ENCODE measurements at places on chromosomes 4 and X. TPM values are rescaled to one million over a fixed set of nuclear protein-coding genes. Genes with fewer than 3 reads are reported as not detected.

ZNF41 gene
- 6.1 TPM for total RNA-seq

DNA sequence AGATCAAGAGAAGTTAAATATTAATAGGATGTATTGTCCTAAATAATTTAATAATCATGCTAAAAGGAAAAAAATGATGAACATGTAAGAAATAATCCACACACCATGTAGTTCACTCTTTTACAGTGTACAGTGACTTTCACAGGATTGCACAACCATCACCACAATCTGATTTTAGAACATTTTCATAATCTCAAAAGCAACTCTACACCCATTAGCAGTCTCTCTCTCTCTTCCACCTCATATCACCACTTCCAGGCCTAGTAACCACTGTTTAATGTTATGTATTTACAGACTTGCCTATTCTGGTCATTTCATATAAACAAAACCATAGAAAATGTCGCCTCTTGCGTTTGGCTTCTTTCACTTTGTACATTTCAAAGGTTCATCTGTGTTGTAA is 153.4 kb downstream of the FSTL5 start:
- H3K4me3 ChIP-seq = no peak overlapping the region
- H3K36me3 ChIP-seq = no peaks in the 10 kb centered on the region
- no peak overlapping the region for H3K27ac ChIP-seq

DCAF8L2 gene
- total RNA-seq = not detected

KDR gene
- total RNA-seq = not detected

RS1 gene
- not detected for total RNA-seq

GRCh38 chr4:175951794-175952193 is 113.8 kb upstream of the WDR17 start:
- H3K27ac ChIP-seq = no peak overlapping the region
- no peak for DNase-seq
- no peaks in the 10 kb centered on the region for H3K36me3 ChIP-seq
- H3K27me3 ChIP-seq = peaks cover 4% of the 10 kb centered on the region
- H3K4me3 ChIP-seq = no peak overlapping the region

- no peak overlapping the region for H3K27ac ChIP-seq
- peaks cover 32% of the 10 kb centered on the region for H3K27me3 ChIP-seq
- peaks cover 2% of the 10 kb centered on the region for H3K36me3 ChIP-seq
- DNase-seq = no peak
- peaks cover 6% of the 10 kb centered on the region for H3K4me1 ChIP-seq
These were observed 53.7 kb upstream of the RBPJ start for GRCh38 chr4:26267087-26267486.

DNA sequence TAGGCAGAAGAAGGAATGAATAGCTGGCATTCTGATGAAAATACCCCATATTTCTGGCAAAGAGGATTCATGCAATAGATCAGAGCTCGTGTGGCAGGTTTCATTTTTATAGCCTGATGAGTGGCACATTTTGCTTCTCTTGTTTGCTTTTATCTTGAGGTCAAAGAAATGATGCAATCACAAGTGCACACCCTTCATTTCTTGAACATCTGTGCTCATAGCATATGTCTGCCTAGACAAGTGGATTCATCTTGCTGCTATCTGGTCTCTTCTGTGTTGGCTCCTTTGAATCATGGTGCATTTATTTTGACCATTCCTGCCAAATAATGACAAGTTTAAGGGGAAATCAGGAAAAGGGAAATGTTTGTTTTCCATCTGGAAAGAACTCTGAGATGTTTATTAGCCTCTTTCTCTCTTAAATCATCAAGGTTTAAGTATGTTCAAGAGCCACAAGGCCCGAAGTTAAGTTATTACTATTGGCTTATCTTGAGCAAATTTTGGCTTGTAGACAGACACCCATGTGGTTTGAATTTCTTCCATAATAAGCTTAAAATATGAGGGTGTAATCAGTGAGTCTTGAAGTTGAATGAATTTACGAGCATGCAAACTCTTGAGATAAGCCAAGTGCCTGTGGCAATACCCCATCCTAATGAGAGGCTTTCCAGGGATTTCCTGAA is 59.3 kb upstream of the HS3ST1 start:
- H3K4me3 ChIP-seq = no peak overlapping the region
- H3K4me1 ChIP-seq = peaks cover 59% of the 10 kb centered on the region
- no peak overlapping the region for H3K27ac ChIP-seq

GRCh38 chrX:8849945-8850344 is 48.8 kb upstream of the FAM9A start:
- no peaks in the 10 kb centered on the region for H3K36me3 ChIP-seq
- peaks cover 36% of the 10 kb centered on the region for H3K27me3 ChIP-seq

GRCh38 chr4:106323119-106323518 is 6.8 kb downstream of the AIMP1 start:
- no peak for DNase-seq
- H3K27me3 ChIP-seq = no peaks in the 10 kb centered on the region
- H3K36me3 ChIP-seq = peaks cover 28% of the 10 kb centered on the region
- H3K4me1 ChIP-seq = peaks cover 16% of the 10 kb centered on the region
- peak overlapping the region; percentile 33 for H3K27ac ChIP-seq

PPP2R2C gene
- not detected for total RNA-seq

DNA sequence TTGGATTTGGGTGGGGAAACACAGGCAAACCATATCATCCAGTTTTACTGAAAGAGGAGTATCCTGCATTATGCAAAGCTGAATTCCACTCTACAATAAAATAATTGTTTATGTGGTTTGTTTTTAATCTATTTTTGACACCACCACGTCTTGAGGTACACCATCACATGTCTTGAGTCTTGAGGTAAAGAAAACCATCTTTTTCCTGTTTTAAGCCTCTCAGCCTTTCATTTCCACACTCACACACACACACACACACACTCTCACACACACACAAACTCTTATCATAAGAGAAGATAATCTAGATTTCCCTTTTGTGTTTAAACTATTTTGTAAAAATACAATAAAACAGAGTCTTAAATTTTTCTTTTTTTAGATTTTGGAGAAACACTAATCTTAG is 32.0 kb downstream of the SPIN3 start:
- H3K36me3 ChIP-seq = peaks cover 2% of the 10 kb centered on the region
- DNase-seq = no peak
- H3K27ac ChIP-seq = no peak overlapping the region
- H3K27me3 ChIP-seq = peaks cover 9% of the 10 kb centered on the region
- no peak overlapping the region for H3K4me3 ChIP-seq
- H3K4me1 ChIP-seq = no peaks in the 10 kb centered on the region

BEX4 gene
- total RNA-seq = 22.6 TPM

BTK gene
- 1.7 TPM for total RNA-seq

DNA sequence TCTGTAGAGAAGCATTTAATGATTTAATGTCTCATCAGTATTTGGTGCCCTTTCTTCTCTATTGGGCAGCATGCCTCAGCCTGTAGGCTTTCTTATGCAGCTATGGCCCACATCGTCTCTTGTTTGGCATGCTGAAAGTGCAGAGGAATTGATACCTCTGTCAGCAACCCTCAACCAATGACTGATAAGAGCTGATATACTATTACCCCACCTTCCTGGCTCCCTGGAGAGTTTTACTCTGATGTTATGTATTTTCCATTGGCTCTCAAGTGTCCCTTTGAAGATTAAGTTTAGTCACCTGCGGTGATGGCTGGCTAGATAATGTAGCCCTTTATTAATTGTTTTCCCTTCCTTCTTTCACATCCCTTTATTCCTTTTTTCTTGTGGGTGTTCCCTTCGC is 41.2 kb upstream of the PDHA2 start:
- H3K27me3 ChIP-seq = no peaks in the 10 kb centered on the region
- no peaks in the 10 kb centered on the region for H3K4me1 ChIP-seq
- no peak overlapping the region for H3K27ac ChIP-seq
- H3K4me3 ChIP-seq = no peak overlapping the region
- no peak for DNase-seq

- H3K36me3 ChIP-seq = no peaks in the 10 kb centered on the region
- DNase-seq = no peak
- H3K4me1 ChIP-seq = no peaks in the 10 kb centered on the region
- no peak overlapping the region for H3K4me3 ChIP-seq
- no peak overlapping the region for H3K27ac ChIP-seq
- peaks cover 30% of the 10 kb centered on the region for H3K27me3 ChIP-seq
These were observed 23.7 kb downstream of the MAOA start for GRCh38 chrX:43679778-43680177.

DNA sequence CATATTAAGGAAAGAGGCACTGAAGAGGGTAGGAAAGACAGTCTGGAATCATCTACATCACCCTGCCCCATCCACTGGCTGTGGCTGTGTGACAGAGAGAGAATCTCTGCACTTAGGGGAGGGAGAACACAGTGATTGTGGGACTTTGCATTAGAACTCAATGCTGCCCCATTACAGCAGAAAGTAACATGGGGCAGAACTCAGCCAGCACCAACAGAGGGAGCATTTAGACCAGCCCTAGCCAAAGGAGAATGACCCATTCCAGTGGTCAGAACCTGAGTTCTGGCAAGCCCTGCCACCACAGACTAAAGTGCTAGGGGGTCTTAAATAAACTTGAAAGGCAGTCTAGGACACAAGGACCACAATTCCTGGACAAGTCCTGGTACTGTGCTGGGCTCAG is 37.9 kb downstream of the ZNF330 start:
- DNase-seq = no peak
- no peaks in the 10 kb centered on the region for H3K4me1 ChIP-seq
- no peak overlapping the region for H3K4me3 ChIP-seq
- peaks cover 19% of the 10 kb centered on the region for H3K27me3 ChIP-seq

GRCh38 chr4:77922158-77923094 is 59.8 kb downstream of the MRPL1 start:
- H3K4me1 ChIP-seq = no peaks in the 10 kb centered on the region
- no peak overlapping the region for H3K27ac ChIP-seq
- no peaks in the 10 kb centered on the region for H3K27me3 ChIP-seq
- DNase-seq = no peak

DNA sequence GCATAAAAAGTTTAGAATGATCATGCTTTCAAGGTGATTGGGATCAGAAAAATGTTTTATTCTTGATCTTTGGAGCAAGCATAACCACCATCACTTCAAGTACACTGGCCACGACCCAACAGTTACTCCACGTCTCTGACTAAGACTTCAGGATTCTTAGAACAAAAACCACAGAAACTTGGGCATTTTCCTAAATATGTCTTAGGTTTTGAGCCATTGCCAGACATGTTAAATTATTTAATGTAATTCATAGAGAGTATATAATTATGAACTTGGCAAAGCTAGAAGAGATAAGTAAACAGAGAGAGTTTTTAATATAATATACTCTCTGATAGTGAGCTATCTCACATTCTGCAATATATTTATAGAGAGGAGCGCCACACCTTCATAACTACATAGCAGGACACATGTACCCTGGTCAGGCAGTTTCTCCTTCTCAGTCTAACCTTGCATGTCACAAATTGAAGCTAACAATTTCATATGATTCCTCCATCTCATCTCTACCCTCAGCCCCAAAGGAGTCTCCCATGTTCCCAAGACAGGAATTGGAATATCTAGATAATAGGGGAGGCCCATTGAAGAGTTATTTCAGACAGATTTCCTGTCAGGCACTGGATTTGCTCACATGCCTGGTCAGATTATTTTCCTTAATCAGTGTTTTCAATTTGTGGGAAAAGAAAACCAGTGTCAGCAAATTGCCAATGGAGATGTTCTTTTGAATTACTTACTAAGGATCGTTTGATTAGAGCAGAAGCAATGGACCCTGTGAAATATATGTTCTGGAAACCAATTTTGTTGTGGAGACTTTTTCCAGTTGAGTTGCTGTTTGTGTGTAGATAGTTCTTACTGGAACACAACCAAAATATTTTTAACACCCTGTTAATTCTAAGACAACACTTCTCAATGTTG is 61.7 kb upstream of the GUCY1A1 start:
- no peaks in the 10 kb centered on the region for H3K27me3 ChIP-seq
- no peak for DNase-seq
- no peaks in the 10 kb centered on the region for H3K36me3 ChIP-seq
- H3K4me3 ChIP-seq = no peak overlapping the region

DNA sequence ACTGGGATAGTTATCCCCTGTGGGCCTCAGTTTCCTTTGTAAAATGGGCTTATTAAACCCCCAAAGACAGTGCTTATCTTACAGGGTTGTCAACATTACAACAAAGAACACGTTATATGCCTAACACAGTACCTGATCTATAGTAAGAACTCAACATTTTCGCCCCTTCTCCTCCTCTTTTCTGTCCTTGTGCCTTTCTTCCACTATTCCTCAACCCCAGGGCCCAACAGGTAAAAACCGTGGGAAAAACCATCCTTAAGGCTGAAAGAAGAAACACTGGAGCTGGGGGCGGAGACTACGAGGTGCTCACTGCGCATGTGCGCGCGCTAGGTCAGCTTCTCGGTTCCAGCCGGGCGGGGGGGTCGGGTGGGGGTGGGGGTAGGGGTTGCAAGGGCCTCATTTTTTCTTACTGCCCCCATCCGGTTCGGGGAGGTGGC is 426 bp upstream of the XIAP start:
- peaks cover 18% of the 10 kb centered on the region for H3K4me1 ChIP-seq

PRKX gene
- total RNA-seq = 98.5 TPM

PRDM8 gene
- 3.3 TPM for total RNA-seq

- H3K27me3 ChIP-seq = no peaks in the 10 kb centered on the region
- H3K27ac ChIP-seq = no peak overlapping the region
- H3K4me3 ChIP-seq = no peak overlapping the region
- no peaks in the 10 kb centered on the region for H3K36me3 ChIP-seq
- H3K4me1 ChIP-seq = no peaks in the 10 kb centered on the region
These were observed 22.3 kb upstream of the HTRA3 start for GRCh38 chr4:8247047-8247930.

DCAF12L2 gene
- not detected for total RNA-seq

GRCh38 chrX:8939322-8939721 is 94.6 kb downstream of the FAM9B start:
- H3K4me1 ChIP-seq = no peaks in the 10 kb centered on the region
- no peak overlapping the region for H3K4me3 ChIP-seq
- H3K27me3 ChIP-seq = peaks cover 6% of the 10 kb centered on the region
- no peak for DNase-seq
- no peak overlapping the region for H3K27ac ChIP-seq

DNA sequence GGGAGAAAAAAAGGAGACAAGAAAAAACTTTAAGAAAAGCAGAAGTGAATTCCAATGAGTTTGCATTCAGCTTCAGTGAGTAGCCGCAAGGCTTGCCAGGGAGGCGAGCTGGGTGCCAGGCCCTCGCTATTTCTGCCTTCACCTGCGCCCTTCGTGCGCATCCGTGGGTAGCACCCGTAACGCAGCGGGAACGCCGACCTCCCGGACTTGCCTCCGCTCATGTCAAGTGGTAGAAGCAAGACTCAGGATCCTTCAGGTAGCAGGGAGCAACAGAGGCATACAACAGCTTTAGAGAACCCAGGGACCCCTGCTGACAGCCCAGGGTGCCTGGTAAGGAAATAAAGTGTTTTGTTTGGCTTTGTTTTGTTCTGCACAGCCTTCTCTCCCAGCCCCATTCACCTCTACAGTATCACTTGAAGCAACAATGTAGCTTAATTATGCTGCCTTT is 140.0 kb upstream of the BCOR start:
- H3K27ac ChIP-seq = no peak overlapping the region
- H3K4me1 ChIP-seq = no peaks in the 10 kb centered on the region
- H3K4me3 ChIP-seq = no peak overlapping the region
- peaks cover 2% of the 10 kb centered on the region for H3K36me3 ChIP-seq

DNA sequence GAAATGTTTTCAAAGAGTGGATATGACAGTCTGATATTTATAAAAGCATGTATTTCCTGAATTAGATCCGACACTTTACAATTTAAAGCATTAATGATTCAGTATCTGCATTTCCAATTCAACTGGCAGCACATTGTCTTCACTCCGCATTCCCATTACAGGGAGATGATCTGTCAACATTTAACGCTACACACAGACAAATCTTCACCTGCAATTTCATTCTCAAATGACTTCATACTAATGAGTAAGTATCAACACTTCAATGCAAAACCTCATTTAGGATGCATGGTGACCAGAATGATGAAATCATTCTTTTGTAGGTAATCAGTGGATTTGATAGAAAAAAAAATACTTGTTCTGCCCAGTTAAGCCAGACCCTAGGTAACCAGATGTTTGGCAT is 749.6 kb downstream of the CENPC start:
- H3K27ac ChIP-seq = no peak overlapping the region
- no peaks in the 10 kb centered on the region for H3K36me3 ChIP-seq
- no peak for DNase-seq
- H3K27me3 ChIP-seq = no peaks in the 10 kb centered on the region
